ENCODE measurements at places on chromosomes 3 and 15. TPM values are rescaled to one million over a fixed set of nuclear protein-coding genes. Genes with fewer than 3 reads are reported as not detected.
A peak's percentile ranks its signal among the peaks of the same experiment; 100 is the strongest.

The LYSMD4 gene
- 7.1 TPM for total RNA-seq

The DNASE1L3 gene
- total RNA-seq, result 0.27 TPM

The GCHFR gene
- total RNA-seq, result 20.9 TPM

The CACNA1D gene
- 5.4 TPM for total RNA-seq

The ISY1 gene
- 21.1 TPM for total RNA-seq

GRCh38 chr3:21747966-21748555 is 2.9 kb downstream of the ZNF385D start:
- H3K4me1 ChIP-seq, result peaks cover 14% of the 10 kb centered on the region
- H3K4me3 ChIP-seq, result no peak overlapping the region
- no peaks in the 10 kb centered on the region for H3K36me3 ChIP-seq
- DNase-seq, result no peak
- peaks cover 40% of the 10 kb centered on the region for H3K27me3 ChIP-seq

- no peak overlapping the region for H3K27ac ChIP-seq
- no peaks in the 10 kb centered on the region for H3K27me3 ChIP-seq
- no peak overlapping the region for H3K4me3 ChIP-seq
- no peaks in the 10 kb centered on the region for H3K4me1 ChIP-seq
- no peaks in the 10 kb centered on the region for H3K36me3 ChIP-seq
- no peak for DNase-seq
These were observed 315.8 kb downstream of the UACA start for GRCh38 chr15:70447521-70447920.

- H3K36me3 ChIP-seq, result no peaks in the 10 kb centered on the region
- H3K4me3 ChIP-seq, result peak overlapping the region; percentile 47
- no peak for DNase-seq
- H3K4me1 ChIP-seq, result no peaks in the 10 kb centered on the region
- H3K27me3 ChIP-seq, result peaks cover 21% of the 10 kb centered on the region
These were observed 3.5 kb downstream of the PTH1R start for GRCh38 chr3:46880884-46881595.

- peak overlapping the region; percentile 56 for H3K27ac ChIP-seq
- no peaks in the 10 kb centered on the region for H3K27me3 ChIP-seq
- DNase-seq, result no peak
These were observed 17.1 kb upstream of the ABTB1 start for GRCh38 chr3:127655641-127656040.

DNA sequence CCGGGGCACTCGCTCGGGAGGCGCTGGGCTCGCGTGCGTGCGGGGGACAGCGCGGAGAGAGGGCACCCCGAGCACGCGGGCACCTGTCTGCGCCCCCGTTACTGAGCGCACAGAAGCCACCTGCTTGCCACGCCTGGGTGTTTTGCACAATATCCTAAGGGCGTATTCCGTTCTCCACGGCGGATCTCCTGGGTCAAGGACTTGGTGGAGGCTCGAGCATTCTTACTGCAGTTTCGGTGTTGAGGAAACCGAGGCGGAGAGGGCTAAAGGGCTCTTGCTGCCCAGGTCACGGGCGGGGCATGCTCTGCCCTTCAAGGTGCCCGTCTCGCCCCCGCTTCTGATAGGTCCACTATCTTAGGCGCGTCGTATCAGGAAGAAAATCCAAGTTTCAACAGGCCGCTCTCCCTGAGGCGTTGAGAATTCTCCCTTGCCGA is 526 bp downstream of the GPD1L start:
- H3K27me3 ChIP-seq, result no peaks in the 10 kb centered on the region
- no peaks in the 10 kb centered on the region for H3K36me3 ChIP-seq
- H3K4me3 ChIP-seq, result peak overlapping the region; percentile 91
- peak; percentile 66 for DNase-seq
- peak overlapping the region; percentile 88 for H3K27ac ChIP-seq

DNA sequence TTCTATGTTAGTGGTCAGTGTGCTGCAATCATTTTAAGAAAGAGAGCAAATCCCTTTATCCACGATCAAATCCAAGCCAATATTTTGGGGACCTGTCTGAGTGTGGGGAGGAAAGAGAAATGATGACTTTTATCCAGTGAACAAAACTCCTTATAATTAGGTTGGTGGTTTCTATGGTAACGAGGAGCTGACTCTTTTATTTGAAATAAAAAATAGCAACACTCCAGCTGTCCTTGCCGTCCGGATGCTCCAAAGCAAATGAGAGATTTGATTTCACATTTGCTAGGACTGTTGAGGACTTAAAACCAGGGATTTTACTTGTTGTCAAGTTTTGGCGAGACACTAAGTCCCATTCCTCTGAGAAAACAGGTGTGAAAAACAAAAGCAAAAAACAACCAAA is 154.0 kb upstream of the PRICKLE2 start:
- H3K4me3 ChIP-seq, result no peak overlapping the region
- H3K4me1 ChIP-seq, result no peaks in the 10 kb centered on the region
- DNase-seq, result no peak
- no peaks in the 10 kb centered on the region for H3K27me3 ChIP-seq
- no peak overlapping the region for H3K27ac ChIP-seq

DNA sequence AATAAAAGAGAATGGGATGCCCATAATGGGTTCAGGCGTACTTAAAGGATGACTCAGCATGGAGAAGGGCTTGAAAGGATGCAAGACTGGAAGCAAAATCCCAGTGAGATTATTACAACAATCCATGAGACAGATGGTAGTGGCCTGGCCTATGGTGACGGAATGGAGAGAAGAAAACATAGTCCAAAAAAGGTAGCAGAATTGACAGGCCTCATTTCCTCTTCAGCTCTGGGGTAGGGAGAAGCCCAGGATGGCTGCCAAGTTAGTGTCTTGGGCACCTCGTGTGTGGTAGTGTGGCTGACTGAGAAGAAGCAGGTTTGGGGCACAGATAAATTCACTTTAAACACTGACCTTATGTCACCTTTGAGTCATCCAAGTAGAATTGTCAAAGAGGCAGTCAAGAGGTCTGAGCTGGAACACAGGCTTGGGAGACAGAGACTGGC is 18.1 kb downstream of the MB21D2 start:
- H3K4me1 ChIP-seq, result no peaks in the 10 kb centered on the region
- peak overlapping the region; percentile 2 for H3K27ac ChIP-seq
- no peak overlapping the region for H3K4me3 ChIP-seq

Measured in sigmoid colon (tissue), 7 donors.